ENCODE measurements at places on chromosomes 5 and 9.

DNA sequence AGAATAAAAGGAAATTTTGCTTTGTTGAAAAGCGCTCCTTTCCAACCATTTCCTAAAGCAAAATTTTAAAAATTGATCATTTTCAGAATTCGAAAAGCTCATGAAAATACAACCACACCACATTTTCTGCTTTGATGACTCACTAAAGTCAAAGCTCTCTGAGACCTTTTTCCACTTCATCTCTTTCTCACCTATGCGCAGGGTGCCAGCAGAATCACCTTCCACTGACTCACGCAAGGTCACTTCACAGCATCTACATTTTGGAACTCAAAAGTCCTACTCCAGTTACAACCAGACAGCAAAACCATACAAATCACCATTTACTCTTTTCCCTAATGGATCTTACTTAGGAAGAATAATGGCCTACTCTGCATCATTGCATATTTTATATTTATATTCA lies 106.2 kb downstream of the MAP1B start:
- no peak for DNase-seq

DNA sequence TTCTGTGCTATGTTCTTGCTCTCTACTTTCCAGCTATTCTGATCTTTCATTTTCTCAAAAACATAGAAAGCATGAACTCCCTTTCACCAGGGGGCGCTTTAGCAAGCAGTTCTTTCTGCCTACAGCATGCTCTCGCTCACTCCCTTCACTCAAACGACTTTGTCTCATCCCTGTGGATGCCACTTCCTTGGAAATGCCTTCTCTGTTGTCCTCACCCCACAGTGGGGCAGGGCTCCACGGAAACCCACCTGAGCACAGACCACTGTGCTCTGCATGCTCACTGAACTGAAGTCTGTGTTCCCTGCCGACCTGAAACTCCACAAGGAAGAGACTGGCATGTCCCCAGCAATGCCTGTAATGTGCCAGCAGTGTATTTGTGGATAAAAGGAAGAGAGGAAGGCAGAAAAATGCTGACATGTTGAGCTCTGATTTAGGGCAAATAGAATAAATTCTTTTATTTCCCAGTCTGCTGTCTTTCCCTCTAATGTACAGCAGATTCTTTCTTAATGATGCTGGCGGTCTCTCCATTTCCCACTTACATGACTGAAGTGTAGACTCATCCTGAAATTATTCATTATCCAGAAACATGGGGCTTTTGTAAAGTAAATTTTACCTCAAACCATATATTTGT lies 4.9 kb upstream of the ROR2 start:
- DNase-seq = no peak

- no peak for DNase-seq
Measured at GRCh38 chr9:123033352-123033751, at the start of gene GPR21. Gene GPR21 (plus strand): TSS chr9:123033667. CDS start chr9:123034567, 900 bp downstream.

DNA sequence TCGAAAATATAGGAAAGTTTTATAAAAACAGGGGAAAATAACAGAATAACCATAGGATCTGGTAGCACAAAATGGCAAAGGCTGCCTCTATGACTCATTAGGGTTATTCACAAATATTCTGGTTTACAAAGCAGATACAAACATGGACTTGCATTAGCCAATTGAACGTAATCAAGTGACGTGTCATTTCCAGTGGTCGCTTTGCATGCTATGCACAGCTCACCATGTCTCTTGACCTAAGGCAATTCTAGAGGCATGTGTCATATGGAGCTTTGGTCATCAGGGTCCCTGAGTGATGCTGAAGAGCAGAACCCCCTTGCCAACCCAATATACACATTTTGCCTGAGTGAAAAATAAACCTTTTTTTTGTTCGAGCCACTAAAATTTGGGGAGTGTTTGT lies 158.8 kb downstream of the TMEM161B start:
- DNase-seq = no peak

GRCh38 chr9:84241817-84242373 lies 98.7 kb downstream of the SLC28A3 start:
- DNase-seq = no peak

- no peak for DNase-seq
Measured at GRCh38 chr9:1115370-1115769, 65.2 kb downstream of the DMRT2 start.

- DNase-seq = no peak
Measured at GRCh38 chr9:114431003-114431402, 43.2 kb upstream of the AKNA start.

- no peak for DNase-seq
Measured at GRCh38 chr5:152942633-152943336, 537.7 kb upstream of the NMUR2 start.

DNA sequence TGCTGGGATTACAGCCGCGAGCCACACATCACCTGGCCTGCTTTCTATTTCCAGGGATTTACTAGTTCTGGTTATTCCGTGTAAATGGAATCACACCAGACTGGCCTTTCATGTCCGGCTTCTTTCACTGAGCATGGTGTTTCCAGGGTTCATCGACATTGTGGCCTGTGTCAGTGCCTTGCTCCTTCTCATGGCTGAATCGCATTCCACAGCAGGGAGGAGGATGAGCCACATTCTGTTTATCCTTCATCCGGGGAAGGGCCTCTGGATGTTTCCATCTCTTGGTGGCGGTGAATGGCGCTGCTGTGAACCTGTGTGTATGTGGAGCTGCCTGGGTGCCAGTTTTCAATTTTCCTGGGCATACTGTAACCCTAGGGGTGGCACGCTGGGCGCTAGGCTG lies 58.7 kb upstream of the RNU6ATAC start:
- DNase-seq = no peak

DNA sequence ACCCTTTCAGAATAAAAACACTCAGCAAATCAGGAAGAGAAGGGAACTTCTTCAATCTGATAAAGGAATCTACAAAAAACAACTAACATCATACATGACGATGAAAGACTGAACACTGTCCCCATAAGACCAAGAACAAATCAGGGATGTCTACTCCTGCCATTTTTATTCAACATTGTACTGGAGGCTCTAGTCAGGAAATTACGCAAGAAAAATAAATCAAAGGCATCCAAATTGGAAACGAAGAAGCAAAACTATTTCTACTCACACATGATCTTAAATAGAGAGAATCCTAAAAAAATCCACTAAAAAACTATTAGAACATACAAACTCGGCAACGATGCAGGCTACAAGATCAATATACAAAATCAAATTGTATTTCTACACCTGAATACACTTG lies 42.3 kb downstream of the IPPK start:
- no peak for DNase-seq

DNA sequence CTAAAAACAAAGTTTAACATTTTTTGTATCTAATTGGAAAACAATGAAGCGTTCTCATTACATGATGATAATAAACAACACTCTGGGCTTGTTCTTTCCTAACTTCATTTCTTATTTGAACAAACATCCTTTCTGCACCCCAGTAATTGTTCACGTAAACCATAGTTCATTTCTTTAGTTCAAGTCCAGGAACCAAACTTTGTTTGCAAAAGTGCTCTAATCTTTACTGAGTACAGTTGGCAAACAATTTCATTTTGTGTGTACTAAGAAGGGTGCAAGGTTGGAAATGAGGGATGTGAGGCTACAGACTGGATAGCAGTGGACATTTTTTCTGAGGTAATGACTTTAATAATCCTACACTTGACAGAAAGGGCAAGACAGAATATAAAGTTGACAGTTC lies 113.5 kb downstream of the NREP start:
- DNase-seq = no peak

- no peak for DNase-seq
Measured at GRCh38 chr5:42572313-42572712, 149.1 kb downstream of the GHR start.

DNA sequence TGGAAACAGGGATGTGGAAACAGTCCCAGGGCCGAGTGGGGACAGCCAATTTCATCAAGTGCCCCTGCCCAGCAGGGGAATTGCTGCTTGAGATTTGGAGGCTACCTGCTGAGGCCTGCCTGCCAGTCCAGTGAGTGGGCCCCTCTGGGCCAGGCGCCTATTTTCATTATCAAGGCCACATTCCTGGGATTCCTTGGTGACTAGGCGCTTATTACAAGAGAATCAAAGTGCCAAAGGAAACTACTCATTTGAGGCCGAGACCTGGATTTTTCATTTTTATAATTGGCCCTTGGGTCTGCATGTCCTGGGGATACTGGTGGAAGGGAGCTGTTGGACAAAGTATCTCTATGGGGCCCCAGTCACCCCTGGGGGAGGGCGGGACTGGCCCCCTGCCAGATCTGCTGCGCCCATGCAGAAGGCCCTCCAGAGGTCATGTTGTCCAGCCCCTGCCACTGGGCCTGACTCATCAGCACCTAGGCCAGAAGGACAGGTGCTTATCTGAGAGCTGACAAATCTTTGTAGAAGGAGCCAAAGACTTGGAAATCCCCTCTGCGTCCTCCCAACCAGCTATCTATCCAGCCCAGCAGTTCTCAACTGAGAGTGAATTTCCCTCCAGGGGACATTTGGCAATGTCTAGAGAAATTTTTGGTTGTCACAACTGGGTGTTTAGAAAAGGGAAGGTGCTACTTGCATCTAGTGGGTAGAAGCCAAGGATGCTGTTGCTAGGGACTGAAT lies 45.6 kb downstream of the FOXI1 start:
- no peak for DNase-seq
